ENCODE measurements at places on chromosomes 4 and X. TPM values are rescaled to one million over a fixed set of nuclear protein-coding genes. Genes with fewer than 3 reads are reported as not detected.

GRCh38 chr4:59044286-59044900 lies 1934.2 kb upstream of the IGFBP7 start:
- DNase-seq, result no peak

GRCh38 chr4:120611092-120611491 lies 311.4 kb downstream of the PRDM5 start:
- no peak for DNase-seq

CACNA1F gene
- not detected for total RNA-seq

DNA sequence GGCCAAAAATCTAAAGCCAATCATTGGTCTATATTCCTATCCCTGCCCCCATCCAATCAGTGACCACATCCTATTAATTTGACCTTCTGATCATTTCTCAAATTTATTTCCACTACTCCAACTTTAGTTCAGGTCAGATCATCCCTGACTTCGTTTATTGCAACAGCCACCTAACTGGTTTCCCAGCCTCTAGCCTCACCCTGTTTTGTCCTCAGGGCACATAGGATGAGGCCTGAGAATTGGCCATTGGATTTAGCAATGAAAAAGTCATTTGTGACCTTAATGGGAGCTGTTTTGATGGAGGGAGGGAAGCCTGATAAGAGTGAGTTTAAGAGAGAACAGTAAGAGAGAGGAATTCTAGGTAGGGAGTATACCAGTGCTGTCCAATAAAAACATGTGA lies 155.0 kb downstream of the AMMECR1 start:
- no peak for DNase-seq

- DNase-seq, result no peak
Measured at GRCh38 chr4:73617256-73617655, 3.0 kb downstream of the RASSF6 start.

GRCh38 chrX:67777148-67777547 lies 233.3 kb downstream of the AR start:
- no peak for DNase-seq

NAAA gene
- total RNA-seq, result 142 TPM

SSX2 gene
- total RNA-seq, result not detected

GRCh38 chrX:150450519-150451177 lies 87.5 kb downstream of the MAMLD1 start:
- no peak for DNase-seq

TEC gene
- total RNA-seq, result 12.8 TPM

GRCh38 chr4:41751449-41752061 lies 3.0 kb upstream of the PHOX2B start:
- DNase-seq, result no peak

DNA sequence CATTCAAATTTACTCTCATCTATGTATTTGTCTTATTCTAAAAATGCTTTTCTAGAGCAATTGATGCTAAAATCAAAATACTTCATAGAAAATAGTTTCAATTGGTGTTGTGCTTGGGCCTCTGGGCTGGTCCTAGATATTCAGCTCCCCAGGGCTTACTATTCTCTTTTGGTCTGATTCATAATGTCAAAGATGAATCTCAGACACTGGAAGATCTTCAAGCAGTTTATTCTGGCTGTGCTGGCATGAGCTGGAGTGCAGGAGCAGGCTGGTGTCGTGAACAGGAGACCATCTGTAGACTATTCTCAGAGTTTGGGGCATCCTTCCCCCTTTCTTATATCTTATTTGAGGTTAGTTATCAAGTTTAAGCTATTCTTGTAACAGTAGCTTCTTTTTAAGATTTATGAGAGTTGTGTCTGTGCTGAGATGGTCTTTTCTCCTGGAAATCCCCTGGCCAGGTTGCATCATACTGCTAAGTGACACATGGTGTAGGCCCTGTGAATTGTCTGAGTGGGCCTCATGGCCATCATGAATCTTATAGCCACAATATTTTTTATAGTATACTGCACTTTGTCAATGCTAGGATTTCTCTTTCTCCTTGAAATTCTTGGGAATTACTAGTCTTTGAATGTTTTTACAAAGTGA lies 1624.0 kb upstream of the IGFBP7 start:
- DNase-seq, result no peak

ANKRD50 gene
- total RNA-seq, result 21.1 TPM

ALAS2 gene
- total RNA-seq, result 8.5 TPM

DNA sequence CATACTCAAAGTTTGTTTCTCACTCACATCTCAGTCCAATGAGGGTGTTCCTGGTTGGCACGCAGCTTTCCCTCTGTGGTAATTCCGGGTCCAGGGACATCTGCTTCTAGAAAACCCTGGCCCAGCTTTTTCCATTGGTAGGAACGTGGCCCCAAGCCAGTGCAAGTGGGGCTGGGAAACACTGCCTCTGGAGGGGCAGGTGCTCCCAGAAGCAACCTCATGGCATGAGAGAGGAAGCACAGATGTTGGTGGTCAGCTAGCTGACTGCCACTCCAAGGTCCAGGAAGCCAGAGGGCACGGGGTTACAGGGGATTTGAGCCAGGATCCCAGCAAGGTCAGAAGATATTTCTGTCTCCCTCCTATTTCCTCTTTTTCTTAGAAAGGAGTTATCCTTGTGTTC lies 47.5 kb downstream of the DCTD start:
- no peak for DNase-seq

- DNase-seq, result no peak
Measured at GRCh38 chr4:1714303-1715001, 2.3 kb upstream of the SLBP start.

TMEM150C gene
- total RNA-seq, result 0.92 TPM

HSFX4 gene
- total RNA-seq, result not detected

DNA sequence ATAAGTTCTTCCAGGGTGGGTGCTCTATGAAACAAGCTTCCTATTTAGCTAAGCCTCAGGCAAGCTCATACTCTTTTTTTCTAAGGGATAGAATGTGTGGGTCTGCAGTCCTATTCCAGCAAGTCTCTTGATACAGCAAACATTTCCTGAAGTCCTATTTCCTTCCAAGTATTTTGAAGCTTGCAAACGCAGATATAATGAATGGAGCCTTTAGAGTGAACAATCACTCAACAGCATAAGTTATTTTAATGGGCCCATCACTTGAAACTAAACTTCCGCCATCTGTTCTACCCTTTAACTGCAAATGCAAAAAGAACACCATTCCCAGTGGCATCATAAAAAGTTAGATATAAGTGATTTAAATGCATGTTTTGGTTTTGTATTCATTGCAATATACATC lies 108.3 kb upstream of the TAPT1 start:
- DNase-seq, result no peak

PDHA2 gene
- total RNA-seq, result not detected

Data from thoracic aorta (tissue), 2 donors.